Stimulated activated CD4-positive, alpha-beta T cell treated with anti-CD3 and anti-CD28 coated beads, Interleukin-1b, Interleukin-23, amount 100 ng/mL, for 1 hour (primary cell): ENCODE measurements at places on chromosomes 7 and 10.

- no peak for DNase-seq
These were observed 13.0 kb upstream of the DHTKD1 start for GRCh38 chr10:12055732-12056131.

DNA sequence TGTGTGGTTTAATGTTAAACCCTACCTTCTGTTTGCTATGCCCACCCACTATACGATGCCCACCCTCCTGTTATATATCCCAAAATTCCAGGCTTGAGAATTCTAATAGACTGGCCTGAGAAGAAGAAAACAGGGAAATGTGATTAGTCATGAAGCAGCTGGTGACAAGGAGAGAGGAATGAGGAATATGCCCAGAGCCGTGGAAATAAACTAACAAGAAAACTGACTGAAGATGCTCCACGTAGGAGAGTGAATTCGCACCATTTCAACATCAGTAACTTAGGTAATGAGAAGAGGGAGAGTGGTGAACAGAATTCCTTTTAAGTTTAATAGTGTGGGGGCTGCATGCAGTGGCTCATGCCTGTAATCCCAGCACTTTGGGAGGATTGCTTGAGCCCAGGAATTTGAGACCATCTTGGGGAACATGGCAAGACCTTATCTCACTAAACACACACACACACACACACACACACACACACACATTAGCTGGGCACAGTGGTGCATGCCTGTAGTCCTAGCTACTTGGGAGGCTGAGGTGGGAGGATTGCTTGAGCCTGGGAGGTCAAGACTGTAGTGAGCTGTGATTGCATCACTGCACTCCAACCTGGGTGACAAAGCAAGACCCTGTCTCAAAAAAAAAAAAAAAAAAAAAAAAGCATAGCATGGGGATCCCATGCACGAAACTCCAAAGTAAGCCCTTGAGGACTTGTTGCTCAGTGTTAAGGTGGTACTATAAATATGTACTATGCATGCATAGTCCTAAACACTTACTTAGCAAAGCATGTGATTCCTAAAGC is 16.1 kb upstream of the SYPL1 start:
- DNase-seq, result no peak

GRCh38 chr7:43868681-43869005 is 674 bp downstream of the MRPS24 start:
- DNase-seq, result no peak

- DNase-seq, result no peak
These were observed 245.2 kb downstream of the ZMYND11 start for GRCh38 chr10:380313-380940.

GRCh38 chr10:115996031-115996430 is 277.0 kb downstream of the GFRA1 start:
- no peak for DNase-seq

DNA sequence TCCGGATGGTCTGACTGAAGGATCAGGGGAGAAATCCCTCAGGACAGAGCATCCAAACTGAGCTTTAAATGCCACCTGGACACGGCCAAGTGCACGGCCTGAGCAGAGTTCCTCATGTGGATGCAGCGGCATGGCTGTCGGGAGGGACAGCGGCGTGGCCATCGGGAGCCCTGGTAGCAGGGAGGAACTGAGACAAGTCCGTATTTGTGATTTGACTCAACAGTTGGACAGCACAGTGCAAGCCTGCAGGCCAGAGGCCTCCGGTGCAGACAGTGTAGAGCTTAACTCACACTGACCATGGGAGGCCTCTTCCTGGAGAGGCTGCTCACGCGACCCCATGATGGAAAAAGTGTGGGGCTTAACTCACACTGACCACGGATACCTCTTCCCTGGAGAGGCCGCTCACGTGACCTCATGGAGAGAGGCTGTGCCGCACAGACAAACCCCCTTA is 207.4 kb downstream of the DIP2C start:
- DNase-seq, result no peak

DNA sequence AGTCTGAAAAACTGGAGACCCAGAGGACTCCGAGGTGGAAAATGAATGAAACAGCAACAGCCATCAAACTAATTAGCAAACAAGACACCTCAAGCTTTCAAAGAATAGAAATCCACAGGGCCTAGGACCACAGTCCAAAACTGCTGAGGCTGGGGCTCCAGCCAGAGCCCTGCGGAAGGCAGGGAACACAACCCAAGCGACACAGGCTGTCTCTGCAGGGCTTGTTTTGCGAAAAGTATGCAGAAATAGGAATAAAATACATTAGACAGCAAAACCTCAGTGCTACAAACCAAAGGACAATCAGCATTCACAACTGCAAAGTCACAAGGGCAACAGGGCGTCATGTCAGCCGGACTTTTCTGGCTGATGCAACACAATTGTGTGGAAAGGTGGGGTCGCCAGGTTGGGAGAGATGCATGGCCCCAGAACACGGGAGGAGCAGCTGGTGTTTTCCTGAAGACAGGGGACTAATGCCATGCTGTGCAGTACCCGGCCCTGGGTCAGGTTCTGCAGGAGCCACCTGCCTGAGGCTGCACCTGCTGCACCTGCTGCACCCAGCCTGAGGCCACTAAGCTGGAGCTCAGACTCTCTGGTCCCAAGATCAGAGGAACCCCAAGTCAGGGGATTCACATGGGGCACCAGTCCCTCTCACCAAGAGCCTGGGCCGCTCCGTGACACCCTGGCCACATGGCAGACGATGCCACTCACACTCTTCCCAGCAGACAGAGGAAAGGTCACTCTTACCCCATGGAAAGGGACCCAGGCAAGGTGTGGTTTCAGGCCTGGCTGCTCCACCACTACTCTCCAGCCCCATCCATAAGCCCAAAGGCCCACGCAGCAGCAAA is 74.2 kb downstream of the MAD1L1 start:
- DNase-seq, result no peak

DNA sequence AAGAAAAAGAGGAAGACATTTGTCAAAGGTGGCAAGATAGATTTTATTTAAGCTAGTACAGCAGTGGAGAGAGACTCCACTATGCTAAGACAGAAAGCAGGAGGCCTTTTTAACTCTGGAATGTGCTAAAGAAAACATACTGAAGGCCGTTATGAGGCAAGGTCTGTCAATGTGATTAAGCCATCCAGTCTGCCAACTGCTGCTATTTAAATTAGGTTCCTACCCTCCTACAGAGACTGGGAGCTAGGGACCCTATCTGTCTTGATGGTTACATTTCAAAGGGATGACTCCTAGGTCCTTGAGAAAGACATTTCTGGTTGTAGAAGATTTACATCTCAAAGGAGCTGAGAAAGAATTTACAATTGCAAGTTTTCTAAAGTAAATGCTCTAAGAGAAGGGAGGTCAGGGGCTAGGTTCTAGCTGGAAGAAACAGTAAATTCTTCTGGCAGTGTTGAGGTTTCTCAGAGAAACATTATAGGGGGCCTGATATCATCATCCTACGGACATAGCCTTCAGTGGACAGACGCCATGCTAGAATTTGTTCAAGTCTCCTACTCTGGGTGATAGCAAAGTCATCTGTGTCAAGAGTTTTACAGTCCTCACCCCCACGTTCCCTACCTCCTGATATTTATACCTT is 211.6 kb downstream of the PHF14 start:
- DNase-seq, result no peak

- DNase-seq, result no peak
These were observed 31.7 kb upstream of the SYPL1 start for GRCh38 chr7:106143711-106144337.

DNA sequence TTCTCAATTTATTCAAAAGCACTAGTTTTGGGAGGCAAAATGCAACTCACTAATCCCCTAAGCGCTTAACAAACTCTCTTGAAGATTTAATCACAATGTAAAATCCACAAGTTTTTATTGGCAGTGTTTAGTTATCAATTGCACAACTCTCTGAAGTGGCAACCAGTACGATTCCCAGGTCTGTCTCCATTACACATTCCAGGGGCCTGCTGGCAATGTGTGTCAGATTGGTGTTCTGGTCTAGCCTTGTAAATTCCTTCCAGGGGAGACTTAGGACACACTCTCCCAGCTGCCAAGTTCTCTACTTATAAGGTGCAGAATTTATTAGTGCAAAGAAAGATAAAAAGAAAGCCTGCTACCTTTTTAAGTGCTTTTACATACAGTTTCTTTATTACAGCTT is 164.7 kb upstream of the HPS1 start:
- no peak for DNase-seq

DNA sequence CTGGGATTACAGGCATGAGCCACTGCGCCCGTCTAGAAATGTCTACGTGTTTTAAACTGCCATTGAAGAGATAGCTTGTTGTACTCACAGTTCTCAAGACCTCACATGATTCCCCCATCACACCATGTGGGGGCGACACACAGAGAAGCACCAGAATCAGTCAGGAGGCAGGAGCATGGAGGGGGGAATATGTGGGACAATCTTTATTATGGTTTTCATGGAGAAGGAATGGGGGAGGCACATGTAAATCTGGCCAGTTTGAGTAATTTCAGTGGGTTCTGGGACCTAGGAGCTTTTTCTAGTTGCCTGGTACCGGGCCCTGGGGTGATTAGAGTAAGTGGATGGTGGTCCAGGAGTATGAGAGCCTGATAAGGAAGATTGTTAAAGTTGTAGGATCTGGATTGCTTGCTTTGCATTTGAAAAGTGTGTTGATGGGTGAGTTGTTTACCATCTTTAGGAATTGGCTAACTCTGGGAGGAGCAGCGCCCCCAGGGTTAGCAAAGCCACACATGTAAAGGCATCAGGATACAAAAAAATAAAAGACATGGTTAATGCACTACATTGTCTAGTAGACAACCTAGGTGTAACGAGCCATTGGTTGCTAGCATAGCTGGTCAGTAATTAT is 85.4 kb upstream of the SLC13A1 start:
- DNase-seq, result no peak

- no peak for DNase-seq
These were observed 5.2 kb downstream of the RBP3 start for GRCh38 chr10:47353351-47353750.

DNA sequence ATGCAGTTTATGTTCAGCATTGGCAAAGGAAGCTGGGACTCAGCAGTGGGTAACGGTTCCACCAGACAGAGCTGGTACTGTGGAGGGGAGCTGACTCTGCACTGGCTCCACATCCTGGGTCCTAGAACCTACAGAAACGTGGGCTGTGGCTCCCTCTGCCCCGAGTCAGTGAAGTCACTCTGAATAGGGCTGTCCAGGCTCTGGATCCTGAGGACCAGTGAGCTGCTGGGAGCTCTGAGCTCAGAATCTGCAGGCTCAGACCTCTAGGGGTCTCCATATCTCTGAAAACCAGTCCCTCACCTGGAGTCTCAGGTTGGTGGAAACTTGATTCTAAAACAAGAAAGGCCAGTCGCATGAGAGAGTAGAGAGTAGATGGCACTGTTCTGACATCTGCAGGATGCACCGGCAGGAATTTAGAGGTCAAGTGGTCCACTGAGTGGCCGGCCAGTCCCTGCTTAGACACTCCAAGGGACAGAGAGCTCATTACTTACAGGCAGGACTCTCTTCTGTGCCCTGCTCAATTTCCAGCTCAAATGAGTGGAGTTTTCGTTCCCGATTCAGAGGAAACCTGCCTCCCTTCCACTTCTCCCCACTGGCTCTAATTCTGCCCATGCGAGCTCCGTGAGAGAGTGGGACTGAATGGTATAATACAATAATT is 18.6 kb downstream of the NPFFR1 start:
- no peak for DNase-seq

- DNase-seq, result no peak
These were observed 7.8 kb downstream of the CHST3 start for GRCh38 chr10:71971769-71972555.

DNA sequence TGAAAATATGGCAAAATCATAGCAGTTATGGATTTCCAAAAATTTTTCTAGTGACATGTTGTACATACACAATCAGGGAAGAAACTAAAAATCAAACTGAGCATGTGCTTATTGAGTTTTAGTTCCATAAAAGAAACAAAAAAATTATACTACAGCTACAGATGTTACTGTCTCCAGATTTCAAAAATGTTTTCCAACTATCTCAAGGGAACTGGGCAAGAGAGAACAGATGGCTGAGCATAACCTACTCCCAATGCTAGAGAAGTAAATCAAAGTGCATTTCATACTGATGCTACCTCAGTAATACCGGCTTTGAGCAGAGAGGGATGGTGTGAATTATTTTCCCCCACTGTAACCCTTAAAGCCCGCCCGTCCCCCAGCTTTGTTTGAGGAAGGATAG is 40.7 kb upstream of the KMT2C start:
- DNase-seq, result no peak

GRCh38 chr10:52172581-52172980 is 141.5 kb upstream of the DKK1 start:
- no peak for DNase-seq

DNA sequence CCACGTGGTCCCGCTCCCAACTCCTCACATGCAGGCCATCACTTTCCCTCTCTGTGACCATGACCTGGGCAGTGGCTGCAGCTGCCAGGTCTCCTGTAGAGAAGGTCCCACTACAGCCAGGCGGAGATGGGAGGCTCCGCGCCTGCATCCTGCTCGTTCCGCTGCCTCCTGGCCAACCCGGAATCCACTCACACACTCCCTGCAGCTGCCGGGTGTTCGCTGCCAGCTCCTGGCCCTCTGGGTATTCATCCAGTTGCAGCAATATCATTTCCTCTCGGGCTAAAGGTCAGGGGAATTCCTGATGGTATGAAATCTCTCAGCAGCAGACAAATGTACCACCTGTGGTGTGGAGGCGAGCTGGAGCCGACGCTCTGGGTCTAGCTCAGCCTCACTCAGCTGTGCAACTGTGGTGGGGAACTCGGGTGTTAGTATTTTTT is 65.7 kb downstream of the TLL2 start:
- DNase-seq, result no peak

DNA sequence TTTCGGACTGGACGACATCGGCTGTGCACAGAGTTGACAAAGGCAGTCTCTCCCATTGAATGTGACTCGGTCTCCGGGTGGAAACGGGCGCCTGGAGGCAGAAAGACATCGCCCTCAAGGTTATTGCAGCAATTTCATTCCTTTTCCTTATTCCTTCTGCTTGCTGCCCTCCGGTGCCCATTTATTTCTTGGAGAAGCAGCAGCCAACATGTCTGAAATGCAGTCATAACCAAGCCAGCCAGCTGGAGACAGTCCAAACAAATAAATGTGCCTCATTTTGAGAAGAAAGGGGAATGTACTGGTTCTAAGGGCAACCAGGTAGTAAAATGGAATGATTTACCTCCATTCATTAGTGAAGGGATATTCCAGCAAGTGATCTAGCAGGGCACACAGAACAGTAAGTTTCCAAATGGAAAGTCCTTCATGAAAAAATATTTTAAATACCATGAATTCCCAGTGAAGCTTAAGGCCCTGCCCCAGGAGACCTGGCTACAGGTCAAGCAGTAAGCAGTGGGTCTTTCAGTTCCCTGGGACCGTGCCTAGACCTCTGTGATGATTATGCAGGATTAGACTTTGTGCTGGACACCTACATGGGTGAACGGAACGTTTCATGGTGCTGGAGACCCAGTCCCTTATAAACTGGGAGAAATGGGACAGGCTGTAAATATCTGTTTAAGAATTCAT is 86.6 kb downstream of the ABLIM1 start:
- DNase-seq, result no peak

GRCh38 chr10:79029478-79030390 is 39.0 kb upstream of the ZMIZ1 start:
- DNase-seq, result no peak

- no peak for DNase-seq
These were observed 83.3 kb upstream of the MKLN1 start for GRCh38 chr7:131244259-131244852.
